ENCODE measurements at places on chromosomes 16 and 17.
A peak's percentile ranks its signal among the peaks of the same experiment; 100 is the strongest.

DNA sequence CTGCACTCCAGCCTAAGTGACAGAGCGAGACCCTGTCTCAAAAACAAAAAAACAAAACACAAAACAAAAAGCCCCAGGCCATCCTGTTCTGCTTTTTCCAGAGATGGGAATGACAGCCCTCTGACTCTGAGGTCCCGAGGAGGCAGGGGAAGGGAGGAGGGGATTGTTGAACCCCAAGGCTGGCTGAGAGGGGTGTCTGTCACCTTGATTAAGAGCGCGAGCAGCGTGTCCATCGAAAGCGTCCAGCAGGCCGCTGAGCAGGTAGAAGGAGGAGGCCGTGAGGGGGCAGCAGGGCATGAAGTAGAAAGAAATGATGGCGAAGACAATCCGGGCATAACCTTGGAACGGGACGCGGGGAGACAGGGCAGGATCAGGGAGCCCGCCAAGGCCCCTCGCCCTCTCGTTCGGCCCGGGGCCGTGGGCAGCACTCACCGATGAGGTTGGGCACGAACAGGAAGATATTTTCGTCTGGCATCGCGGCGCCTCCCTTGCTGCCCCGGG, 593 bp downstream of the CDIPT start:
- DNase-seq = peak; percentile 13

- no peak for DNase-seq
These were observed 31.9 kb downstream of the TENT4B start for GRCh38 chr16:50185005-50185505.

DNA sequence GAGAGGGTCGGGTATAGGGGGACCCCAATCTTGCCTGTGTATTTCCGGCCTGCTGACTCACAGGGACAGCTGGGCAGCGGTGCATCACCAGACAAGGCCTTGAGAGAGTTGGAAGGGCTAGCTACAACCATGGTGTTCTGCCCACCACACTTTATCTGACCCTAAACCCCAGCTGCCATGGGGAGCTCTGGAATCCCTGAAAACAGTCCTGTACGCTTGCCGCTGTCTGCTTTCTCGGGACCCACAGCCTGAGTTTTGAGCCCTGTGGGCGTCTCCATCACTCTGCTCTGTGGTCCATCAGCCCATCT, 100.4 kb upstream of the GSE1 start:
- DNase-seq = no peak

GRCh38 chr17:72004611-72005331, 116.0 kb upstream of the SOX9 start:
- DNase-seq = no peak

- DNase-seq = no peak
These were observed 13.4 kb downstream of the OSBPL7 start for GRCh38 chr17:47808036-47808829.

GRCh38 chr16:52993179-52993578, 59.5 kb downstream of the CHD9NB start:
- DNase-seq = no peak

DNA sequence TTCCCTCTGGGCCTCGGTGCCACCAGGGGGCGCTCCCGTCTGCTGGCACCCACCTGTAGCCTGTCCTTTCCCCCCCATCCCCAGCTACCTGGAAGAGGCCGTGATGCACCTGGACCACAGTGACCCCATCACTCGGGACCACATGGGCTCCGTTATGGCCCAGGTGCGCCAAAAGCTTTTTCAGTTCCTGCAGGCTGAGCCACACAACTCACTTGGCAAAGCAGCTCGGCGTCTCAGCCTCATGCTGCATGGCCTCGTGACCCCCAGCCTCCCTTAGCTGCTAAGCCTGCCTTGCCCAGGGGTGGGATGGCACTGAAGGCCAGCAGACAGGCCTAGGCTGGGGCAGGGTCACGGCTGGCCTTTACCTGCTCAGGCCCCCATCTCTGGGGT, 818 bp upstream of the NRN1L start:
- DNase-seq = peak; percentile 72

GRCh38 chr17:75849279-75849646, 5.1 kb upstream of the UNC13D start:
- DNase-seq = no peak

GRCh38 chr16:69618721-69619120, 53.0 kb downstream of the NFAT5 start:
- no peak for DNase-seq

DNA sequence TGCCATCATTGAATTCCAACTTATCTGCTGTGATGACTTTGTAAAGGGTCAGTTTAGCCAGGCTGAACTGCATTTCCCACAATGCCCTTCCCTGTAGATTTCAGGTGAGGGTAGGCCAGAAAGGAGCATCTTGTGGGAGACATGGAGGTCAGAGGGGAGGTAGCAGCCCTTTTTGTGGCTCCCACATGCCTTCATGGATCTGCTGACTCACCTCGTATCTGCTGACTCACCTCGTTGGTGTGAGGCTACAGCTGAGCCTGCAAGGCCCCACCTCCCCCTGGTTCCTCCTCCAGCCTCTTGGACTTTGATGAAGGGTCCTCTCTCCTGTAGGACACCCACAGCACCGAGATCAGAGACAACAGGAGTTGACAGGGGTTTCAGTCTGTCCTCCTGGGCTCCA, 102.5 kb downstream of the SALL1 start:
- DNase-seq = peak; percentile 7

DNA sequence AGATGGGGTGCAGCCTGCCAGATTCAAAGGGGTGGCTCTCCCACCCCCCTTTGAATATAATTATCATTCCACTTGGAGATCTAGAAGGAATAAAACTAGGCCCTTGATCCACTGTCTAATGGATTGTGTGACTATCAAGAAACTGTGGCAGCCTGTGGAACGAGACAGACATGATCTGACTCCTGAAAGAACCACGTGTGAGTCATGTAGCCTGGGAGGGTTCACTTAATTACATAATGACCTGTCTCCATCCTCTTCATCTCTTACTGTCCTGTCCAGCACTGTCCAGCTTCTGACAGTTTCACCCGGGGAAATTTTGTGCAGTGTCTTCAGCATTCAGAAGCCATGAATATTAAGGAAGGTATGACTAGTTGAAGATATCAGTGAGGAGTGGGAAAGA, 43.3 kb upstream of the CDH13 start:
- no peak for DNase-seq

DNA sequence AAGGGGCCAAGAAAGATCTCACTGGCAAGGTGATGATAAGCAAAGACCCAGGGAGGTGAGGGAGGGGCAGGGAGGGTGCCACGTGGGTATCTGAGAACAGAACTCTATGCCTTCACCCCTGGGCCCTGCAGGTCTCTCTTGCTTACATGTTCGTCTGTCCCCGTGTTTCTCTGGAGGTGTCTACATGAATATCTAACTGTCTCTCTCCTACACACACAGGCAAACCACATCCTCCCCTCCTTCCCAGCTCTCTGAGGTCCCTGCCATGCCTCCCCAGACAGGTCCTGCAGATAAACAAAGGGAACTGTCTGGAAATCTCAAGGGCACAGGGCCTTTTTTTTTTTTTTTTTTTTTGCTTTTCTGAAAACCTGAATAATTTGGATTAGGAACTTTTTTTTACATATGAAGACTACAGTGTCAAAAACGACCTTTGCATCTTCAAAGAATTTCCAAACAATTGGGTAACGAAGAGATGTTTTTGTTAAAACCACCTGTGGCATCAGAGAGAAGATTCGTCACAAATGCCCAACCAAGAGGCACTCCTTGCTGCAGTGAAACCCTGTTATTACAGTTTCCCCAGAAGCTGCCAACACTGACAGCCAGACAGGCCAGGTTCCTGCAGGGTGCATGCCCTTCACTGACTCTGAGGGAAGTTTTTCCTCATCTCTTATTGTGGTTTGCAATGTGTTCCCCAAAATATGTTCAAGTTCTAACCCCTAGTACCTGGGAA, 17.8 kb downstream of the PLLP start:
- peak; percentile 26 for DNase-seq

DNA sequence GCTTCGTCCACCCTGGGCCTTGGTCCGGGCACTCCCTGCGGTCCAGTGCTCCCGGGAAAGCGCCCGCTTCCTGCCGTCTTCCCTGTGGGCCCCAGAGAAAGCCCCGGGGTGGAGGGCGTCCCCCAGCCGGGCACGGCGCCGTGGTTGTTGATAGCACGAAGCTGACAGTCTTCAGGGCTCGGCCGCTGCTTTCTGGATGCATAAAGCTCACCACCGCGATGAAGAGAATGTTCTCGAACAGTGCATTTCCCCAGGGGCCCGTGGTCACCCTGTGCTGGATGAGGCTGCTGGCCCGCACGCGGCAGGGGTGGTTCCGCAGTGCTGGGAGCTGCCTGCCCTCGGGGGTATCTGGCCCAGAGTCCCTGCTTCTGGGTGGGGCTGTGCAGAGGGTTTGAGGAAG, 53.2 kb downstream of the BAHCC1 start:
- no peak for DNase-seq

- DNase-seq = peak; percentile 69
These were observed 37.7 kb upstream of the SREBF1 start for GRCh38 chr17:17874478-17874877.

DNA sequence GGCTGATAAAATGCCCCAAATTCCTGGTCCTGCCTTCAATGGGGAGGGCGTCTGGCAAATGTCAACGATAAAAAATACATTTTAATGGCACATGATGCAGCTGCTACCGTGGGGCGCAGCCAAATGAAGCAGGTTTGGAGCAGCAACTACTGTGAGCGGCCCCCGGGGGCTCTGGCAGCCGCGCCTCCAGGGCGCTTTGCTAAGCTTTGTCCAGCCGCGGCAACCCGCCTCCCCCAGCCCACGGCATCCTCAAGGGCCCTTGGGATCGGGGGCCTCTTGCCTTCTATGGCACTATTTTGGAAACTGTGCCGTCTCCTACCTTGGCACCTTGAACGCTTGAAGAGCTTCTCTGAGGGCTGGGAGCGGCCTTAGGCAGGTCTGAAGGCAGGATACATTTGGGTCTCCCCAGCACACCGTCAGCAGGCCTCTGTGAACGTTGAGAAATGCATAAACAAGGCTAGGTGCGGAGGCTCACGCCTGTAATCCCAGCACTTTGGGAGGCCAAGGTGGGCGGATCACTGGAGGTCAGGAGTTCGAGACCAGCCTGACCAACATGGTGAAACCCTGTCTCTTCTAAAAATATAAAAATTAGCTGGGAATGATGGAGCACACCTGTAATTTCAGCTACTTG, 25.1 kb downstream of the TBX4 start:
- no peak for DNase-seq

DNA sequence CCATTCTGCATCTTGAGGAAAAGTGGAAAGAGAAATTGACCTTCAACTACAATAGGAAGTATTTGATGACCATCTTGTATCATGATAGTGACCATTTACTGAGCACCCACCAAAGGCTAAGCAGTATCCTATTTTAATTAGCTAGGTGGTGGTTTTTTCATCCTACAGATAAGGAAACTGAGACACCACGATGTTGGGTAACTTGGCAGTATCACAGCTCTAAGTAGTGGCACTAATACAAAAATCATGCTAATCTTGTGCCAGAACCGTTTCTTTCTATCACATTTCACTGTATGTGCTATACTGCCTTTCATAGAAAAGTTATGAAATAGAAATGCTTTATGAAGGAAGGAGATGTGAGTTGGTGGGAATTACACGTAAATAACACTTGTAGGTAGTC, 2.3 kb downstream of the EVI2B start:
- no peak for DNase-seq

GRCh38 chr17:30378241-30378824, 394 bp upstream of the CPD start:
- DNase-seq = no peak

Data from RWPE1 (cell line).